ENCODE measurements at places on chromosomes 6 and 20.

DNA sequence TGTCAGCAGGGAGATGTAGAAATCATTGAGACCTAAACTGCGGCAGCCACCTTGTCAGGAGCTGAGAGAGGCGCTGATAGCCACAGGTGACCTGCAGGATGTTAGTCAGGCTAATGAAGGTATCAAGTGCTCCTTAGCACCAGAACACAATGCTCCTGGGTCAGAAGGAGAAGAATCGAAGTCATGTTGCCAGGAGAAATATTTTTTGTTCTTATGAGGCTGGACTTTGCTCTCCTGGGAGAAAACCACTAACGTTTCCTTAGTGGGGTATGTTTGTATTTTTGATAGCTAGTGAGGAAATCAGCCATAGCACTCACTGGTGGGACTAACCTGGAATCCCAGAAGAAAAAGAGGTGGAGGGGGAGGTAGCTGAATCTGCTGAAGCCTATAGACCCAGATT lies 120.9 kb upstream of the LRFN2 start:
- DNase-seq: no peak

- no peak for DNase-seq
Measured at GRCh38 chr6:158793432-158793831, 25.7 kb downstream of the EZR start.

DNA sequence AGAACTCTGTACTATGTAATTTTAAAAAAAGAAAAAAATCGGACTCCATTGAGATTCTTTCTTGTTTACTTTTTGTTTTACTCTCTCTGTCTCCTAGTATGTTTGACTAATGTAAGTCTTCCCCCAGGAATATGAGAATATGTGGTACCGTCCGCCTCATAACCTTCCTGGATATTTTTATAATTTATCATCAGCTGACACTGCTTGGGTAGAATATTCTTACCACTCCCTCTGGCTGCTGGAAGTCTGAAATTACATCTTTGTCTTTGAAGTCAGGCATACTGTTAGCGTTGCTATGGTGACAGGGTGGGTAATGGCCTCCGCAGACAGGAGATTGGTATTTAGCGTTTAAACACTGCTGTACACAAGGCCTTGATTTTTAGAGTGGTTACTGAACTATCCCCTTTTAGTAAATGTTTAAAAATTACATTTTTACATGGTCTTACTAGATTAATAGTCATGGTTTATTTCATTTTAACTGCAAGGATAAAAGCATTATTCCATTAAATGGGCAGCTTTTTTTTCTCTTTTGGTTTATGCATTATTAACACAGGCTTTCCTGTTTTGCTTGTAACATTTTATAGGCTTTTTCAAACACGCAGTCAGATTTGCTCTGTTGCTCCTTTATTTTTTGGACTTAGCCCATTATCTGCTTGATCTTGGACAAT lies 176.4 kb downstream of the ARID1B start:
- peak; percentile 63 for DNase-seq

DNA sequence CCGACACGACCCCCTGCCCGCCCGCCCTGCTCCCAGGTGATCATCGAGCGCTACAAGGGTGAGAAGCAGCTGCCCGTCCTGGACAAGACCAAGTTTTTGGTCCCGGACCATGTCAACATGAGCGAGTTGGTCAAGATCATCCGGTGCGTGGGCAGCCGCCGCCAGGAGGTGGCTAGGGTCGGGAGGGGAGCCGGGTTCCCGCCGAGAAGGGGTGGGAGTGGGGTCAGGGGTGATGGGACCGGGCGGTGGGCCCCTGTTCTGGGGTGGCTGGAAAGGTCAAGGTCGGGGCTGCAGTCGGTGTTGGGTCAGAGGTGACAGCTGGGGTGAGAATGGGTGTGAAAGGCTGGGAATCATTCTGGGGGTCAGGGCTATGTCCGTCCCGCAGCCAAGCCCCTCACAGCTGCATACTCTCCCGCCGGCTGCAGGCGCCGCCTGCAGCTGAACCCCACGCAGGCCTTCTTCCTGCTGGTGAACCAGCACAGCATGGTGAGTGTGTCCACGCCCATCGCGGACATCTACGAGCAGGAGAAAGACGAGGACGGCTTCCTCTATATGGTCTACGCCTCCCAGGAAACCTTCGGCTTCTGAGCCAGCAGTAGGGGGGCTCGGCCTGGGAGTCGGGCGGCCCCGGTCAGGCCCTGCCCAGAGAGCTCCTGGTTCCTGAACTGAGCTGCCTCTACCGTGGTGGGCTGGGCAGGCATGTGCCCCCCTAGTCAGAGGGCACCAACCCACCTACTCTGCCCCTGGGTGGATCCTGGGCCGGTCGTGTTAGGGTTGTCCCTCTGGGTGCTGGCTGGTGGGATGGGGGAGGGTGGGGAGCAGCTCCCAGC lies 1.0 kb downstream of the MAP1LC3A start:
- DNase-seq: no peak

DNA sequence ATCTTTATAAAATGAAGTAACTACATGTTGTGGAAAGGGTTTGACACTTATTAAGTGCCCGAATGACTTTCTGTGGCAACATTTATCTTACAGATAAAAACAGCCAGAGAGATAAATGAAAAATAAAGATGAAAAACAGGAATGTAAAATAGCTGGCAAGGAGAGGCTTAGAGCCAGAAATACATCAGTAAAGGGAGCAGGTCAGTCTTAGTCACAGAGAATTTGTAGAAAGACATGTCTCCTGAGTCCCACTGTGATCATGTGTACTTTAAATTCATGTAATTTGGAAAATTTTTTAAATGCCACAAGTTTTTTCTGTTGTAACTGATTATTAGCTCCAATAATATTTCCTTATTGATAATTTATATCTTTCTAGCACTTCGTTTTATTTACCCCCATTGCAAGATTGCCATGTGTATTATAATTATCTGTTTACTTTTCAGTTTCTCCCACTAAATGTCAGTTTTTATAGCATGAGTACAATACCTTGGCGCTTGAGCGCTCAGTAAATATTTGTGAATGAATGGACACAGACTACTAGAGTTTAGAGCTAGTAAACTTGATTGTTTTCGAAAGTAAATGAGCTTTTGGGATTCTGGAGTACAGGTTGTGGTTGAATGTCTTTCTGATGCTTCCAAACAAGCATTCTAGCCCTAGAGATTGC lies 15.2 kb downstream of the TAB2 start:
- DNase-seq: peak; percentile 3

- DNase-seq: no peak
Measured at GRCh38 chr20:30816182-30816645, 441.2 kb upstream of the DEFB115 start.

GRCh38 chr6:62740171-62740570 lies 454.1 kb upstream of the KHDRBS2 start:
- no peak for DNase-seq

DNA sequence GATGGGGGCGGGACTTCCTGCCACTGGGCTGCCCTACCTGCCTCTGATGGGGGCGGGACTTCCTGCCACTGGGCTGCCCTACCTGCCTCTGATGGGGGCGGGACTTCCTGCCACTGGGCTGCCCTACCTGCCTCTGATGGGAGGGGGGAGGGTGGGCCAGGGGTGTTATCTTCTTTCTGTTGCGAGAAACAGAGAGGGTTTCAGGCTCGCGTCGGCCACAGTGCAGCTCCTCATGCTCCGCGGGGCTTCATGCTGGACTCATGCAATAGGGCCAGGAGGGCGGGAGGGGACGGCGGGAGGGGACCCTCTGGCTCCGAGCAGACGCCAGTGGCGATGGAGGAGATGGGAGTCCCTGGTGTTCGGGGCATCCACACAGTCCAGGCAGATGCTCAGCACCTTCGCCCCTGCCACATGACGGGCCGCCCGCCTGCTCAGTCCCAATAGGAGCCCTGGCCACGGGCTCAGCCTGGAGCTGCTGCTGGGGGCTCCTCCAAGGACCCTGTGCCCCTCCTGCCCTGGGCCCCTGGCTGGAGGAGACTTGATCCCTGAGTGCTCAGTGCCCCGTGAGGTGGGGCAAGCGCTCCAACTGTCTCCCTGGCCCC lies 48.8 kb upstream of the CHRNA4 start:
- no peak for DNase-seq

DNA sequence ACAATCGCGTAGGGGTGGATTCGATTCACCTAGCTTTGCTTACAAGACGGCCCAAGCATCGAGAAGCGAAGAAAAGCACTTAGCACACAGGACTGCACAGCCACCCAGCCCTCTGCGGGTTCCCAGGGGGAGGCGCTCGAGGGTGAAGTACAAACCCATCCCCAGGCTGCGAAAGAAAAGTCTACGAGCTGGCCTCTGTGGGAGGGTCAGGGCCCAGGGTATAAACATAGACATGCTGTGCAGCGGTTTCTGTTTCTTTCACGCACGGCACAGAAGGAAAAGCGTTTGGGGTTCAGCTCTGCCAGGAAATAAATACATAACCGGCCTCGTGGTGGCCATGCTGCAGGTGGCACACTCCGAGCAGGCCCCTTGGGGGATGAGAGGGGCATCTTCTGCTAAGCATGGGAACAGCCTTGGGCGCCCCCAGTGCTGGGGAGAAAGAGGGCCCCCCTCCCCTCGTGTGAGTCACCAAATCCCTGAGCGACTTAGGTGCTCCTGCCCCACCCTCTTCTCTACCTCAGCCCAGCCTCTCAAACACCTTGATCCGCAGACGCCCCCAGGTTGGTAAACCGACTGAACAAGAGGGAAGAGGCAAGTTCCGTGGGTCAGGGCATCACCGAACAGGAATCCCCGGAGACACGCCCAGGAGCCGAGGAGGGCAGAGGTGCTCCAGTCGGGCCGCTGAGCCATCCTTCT lies 91.6 kb upstream of the RIPOR2 start:
- no peak for DNase-seq

- no peak for DNase-seq
Measured at GRCh38 chr6:13517116-13517515, 29.7 kb upstream of the GFOD1 start.

DNA sequence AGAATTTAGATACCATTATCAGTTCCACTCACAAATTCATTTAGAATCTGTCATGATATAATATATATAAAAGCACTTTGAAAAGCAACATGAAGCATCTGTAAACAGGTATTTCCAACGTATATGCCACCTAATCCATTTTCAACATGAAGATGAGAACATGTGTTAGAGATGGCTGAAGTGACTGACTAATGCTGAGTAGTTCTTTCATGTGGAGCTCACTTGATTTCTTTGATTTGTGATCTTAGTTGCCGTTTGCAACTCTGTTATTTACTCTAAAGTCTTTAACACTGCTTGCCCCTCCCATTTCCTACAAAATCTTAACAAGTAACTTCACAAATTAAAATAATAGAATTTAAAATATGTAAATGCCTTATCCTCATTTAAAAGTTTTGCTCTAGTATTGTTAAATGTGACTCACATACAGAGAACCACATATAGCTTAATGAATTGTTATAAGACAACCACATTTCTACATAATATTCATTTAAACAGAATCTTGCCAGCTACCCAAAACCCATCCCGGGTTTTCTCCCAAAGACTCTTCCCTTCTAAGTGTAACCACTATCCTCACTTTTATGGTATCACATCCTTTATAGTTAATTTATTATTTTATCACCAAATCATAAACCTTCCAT lies 78.3 kb downstream of the ME1 start:
- DNase-seq: no peak

- no peak for DNase-seq
Measured at GRCh38 chr6:168634541-168635328, 193.8 kb downstream of the SMOC2 start.

DNA sequence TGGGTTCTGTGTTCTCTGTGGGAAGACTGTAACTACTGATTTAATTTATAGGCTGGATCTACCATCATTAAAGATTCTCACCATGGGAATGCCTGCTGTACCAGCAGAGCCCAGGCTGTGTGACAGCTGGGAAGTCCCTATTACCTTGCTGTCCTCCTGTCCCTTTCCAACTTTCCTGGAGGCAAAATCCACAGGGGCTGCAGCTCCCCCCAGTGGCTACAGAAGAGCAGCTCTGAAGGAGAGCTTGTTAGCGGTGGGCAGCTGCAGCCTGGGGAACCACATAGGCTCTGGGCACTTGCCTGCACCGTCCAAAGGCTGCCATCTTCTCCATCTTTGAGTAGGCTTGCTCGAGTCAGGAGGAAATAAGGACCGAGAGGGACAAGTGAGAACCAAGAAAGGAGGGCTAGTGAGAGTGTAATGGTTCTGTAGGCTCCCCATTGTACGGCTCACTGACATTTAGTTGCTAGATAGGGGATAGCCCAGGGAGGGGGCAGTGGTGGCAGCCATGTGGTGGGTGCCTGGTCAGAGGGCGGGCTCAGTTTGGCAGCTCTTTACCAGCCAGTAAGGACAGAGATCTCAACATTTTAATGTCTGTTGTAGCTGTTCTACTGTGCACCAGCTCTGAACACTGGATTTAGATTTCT lies 155.1 kb upstream of the MLIP start:
- peak; percentile 57 for DNase-seq

- no peak for DNase-seq
Measured at GRCh38 chr20:36591854-36592641, 13.5 kb upstream of the RAB5IF start.

DNA sequence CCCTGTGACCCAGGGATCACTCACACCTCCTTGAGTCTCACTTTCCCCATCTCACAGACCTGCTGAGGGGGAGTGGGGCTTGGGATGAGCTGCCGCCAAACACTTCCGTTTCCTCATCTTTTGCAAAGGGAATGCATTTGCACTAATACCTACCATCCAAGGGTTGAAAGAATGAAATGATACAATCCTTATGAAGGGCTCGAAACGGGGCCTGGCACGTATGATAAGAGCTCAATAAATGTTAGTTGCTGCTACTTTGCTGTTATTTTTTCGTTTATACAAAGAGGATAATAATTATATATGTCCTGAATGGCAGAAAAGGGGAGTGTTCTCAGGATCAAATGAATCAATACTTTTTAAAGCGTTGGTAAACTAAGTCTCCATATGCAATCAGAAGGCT lies 6.1 kb upstream of the TFAP2D start:
- no peak for DNase-seq

- DNase-seq: no peak
Measured at GRCh38 chr20:41405436-41405835, 38.8 kb upstream of the EMILIN3 start.

- no peak for DNase-seq
Measured at GRCh38 chr6:161745594-161746141, 471.8 kb upstream of the AGPAT4 start.

DNA sequence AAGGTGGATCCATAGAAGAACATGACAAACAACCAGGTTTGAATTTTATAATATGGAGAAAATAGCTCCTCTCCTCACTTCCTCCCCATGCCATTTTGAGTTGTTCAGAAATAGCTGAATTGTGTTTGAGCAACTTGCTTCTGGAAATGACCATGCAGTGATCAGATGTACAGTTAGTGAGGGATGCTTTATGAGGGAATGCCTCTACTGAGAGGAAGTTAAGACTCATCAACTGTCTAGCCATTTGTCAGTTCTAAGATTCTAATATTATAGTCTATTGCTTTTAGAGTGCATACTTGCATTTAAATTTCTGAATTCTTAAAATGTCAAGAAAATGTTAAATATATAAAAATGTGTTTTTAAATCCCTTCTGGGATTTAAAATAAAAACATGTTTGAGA lies 3.8 kb downstream of the LAMA2 start:
- DNase-seq: no peak

- peak; percentile 74 for DNase-seq
Measured at GRCh38 chr20:63626424-63627128, at the start of gene GMEB2. Gene GMEB2 (minus strand): TSS chr20:63627101. CDS start chr20:63619397, 7,704 bp downstream.

DNA sequence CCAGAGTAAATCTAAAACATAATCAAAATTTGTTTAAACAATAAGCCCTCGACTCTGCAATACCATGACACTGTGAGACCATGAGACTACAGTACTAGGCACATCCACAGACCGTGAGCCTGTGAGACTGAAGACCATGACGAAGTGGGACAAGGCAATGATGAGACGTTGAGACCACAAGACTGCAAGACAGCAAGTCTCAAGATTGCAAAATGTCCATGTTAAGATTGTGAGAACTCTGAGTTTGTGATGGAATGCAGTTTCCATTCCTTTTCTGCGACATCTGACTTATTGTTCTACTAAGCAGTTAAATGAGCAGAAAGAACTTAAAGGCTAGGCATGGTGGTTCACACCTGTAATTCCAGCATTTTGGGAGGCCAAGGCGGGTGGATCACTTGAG lies 102.1 kb upstream of the PHACTR1 start:
- DNase-seq: no peak
